ENCODE measurements at places on chromosomes 12 and 14.

DNA sequence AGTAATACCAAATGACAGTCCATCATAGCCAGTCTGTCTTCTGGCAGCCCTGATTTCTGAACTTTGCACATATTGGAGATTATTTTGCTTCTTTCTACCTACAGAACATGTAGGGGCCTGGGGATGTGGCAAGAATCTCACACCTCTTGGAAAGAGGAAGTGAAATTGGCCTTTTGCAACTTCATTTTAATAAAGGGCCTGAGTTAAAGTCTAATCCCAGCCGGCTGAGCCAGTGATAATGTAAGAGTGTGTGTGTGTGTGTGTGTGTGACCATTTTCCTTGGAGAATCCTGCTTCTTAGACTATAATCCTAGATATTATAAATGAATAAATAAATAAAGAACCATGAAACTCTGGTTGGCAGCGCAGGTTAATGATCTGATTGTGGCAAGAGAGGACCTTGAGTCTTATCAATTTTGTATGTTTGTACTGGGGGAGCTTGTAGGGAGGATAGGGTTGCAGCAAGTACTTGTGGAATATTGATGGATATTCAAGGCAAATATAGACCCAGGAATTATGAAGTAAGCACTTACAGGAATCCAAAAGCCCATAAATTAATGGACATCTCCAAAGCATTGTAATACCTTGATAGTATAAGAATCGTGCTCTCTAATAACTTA lies 233.2 kb upstream of the AMIGO2 start:
- DNase-seq, result no peak

GRCh38 chr14:101395779-101396178 lies 165.5 kb upstream of the DIO3 start:
- DNase-seq, result no peak

DNA sequence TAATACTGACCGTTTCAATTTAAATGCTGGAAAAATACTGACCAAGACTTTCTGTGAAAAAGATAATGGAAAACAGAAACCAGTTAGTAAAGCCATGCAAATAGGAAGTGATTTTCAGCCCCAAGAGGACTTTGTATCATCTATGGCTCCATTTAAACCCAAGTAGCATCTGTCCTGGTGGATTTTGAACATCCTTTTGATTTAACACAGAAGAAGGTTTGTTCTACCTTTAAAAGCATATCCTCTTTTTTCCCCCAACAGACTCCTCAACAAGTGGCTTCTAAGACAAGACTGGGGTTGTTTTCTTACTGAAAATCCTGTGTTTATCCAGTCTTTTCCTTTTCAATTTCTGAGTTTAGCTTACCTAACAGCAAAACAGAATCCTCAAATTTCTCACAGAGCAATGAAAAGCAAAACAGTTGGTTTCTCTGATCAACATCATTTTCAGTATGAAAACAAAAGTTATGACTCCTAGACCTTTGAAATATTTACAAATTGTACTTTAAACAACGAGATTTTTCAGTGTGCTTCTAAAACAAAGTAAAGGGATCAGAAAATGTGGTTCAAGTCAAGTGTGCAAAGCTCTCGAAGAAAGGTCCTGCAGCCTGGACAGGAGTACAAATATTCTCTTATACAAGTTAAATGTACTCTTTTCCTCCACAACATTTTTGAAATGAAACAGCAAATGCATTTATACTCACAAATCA lies 2.9 kb downstream of the PHLDA1 start:
- DNase-seq, result no peak

GRCh38 chr12:107557589-107558100 lies 128.0 kb upstream of the PWP1 start:
- DNase-seq, result no peak

DNA sequence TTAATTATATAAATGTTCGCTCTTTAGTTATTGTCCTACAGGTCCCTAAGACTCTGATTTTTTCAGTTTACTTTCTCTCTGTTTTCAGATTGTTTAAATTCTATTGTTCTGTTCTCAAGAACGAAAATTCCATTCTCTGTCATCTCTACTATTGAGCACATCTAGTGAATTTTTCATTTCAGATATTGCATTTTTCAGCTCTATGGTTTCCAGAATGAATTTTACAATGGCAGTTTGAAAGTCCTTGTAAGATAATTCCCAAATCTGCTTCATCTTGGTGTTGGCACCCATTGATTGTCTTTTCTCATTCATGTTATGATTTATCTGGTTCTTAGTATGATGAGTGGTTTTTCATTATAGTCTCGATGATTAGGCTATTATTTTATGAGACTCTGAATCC lies 519.6 kb upstream of the LRFN5 start:
- DNase-seq, result no peak

- no peak for DNase-seq
These were observed 501.9 kb downstream of the TRHDE start for GRCh38 chr12:72774023-72774422.

- DNase-seq, result no peak
These were observed 57.0 kb downstream of the CCDC88C start for GRCh38 chr14:91360490-91361232.

GRCh38 chr12:23349564-23349963 lies 599.9 kb downstream of the SOX5 start:
- no peak for DNase-seq

GRCh38 chr12:30200864-30201263 lies 417.1 kb upstream of the TMTC1 start:
- no peak for DNase-seq

DNA sequence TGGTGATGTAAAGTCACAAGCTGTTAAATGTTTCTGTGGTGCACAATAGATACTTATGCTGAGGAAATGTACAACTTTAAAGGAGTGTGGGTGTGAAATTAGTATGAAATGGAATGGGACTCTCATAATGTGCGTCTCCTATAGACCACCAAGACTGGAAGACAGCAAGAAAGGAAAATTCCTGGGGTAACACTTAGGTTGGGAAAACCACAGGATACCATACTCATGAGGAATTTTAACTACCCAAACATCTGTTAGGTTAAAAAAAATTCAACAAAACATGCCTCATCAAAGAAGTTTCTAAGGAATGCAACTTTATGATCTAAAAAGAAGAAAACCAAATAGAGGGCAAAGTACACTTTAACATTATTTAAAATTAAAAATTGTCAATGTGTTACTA lies 113.7 kb upstream of the MYF6 start:
- DNase-seq, result no peak

DNA sequence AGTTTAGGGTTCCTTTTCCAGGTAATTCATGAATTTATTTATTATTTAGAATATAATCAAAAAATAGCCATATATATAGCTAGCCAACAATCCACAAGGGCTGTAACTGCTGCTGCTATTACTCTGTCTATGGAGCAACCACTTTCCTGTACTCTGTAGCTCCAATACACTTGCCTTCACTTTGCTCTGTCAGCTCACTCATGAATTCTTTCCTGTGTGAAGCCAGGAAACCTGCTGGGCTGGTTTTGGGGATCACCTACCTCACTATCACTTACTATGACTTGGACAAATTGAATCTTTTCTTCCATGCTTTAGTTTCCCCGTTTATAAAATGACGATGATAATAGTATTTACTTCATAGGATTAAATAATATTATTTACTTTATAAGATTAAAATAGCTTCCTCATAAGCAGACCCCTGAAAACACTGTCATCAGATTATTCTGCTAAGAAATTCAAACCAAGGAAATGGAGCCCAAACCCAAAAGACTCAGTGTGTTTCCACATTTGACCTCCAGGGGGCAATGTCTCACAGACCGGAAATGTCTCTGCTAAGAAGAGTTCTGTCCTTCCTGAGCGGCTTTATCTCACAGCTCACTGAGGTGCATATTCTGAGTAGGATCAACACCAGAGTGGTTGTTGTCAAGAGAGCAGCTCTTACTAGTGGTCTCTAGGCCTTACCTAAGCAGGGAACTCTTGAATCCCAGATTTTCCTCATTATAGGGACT lies 457.1 kb downstream of the DAD1 start:
- DNase-seq, result no peak
